Sigmoid colon (tissue), 7 donors: ENCODE measurements at places on chromosomes 11 and 22.
A peak's percentile ranks its signal among the peaks of the same experiment; 100 is the strongest.

DNA sequence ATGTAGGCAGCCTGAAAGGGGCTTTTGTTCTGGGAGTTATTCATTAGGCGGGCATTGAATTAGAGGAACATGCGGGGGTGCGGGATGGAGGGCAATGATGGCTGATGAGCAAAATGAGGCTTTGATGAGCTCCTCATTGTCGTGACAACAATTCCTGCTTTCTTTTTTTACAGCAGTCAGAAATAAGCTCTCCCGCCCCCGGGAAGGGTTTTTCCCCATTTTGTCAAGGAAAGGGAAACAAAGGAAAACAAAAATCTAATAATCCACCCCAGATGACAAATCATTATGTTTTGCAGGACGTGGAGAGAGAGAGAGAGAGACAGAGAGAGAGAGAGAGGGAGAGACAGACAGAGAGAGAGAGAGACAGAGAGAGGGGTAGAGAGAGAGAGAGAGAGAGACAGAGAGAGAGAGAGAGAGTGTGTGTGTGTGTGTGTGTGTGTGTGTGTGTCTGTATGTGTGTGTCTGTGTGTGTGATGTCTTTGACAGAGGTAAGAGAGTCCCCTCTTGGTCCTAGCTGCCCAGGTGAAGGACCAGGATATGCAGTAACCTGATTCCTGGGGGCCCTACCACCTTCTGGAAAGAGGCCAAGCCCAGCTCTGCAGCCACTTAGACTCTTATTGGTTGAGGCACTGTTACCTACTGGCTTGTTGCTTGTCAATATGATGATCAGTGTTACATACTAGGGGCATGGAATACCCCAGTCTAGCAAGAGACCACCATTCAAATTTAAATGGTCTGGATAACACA, 46.7 kb upstream of the PARVA start:
- DNase-seq = no peak

DNA sequence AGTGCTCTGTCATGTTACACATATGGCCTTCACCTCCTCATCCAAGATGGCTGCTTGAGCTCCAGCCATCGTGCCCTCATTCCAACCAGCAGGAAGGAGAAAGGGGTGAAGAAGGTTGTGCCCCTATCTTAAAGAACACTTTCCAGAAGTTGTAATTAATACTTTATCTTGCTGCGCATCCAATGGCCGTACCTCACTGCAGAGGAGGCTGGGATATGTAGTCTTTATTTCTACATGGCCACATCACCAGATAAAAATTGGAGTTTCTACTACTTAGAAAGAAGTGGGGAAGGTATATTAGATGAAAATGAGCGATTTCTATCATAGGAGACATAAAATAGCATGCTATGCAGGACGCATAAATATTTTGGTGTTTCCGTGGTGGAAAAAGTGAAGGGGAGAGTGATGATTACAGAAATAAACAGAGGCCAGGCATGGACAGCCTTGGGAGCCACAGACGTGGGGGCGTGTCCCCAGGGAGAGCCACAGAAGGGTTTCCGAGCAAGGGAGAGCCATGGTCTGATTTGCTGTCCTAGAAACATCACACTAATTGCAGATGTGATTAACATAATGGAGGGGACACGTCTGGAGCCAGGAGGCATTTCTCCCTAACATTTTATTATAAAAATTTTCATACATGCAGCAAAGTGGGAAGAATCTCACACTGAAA, 8.8 kb upstream of the MB start:
- DNase-seq = no peak

GRCh38 chr11:36304351-36304750, 8.3 kb downstream of the PRR5L start:
- no peak for DNase-seq

DNA sequence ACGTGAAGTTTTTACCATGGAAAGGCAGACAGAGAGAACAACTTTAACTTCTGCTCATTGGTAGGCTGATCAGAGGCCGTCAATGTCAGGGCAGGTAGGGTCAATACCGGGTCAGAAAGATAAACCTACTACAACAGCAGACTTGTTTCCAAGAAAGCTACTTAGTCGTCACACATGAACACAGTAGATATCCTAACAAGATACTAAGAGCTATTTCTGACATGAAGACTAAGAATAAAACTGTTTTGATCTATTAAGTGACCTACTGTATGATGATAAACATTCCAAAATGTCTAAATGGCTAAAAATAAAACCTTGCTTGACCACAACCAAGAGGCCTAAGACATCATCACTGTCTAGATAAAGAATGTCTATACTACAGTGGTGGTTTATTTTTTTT, 231.3 kb downstream of the CADM1 start:
- DNase-seq = no peak

DNA sequence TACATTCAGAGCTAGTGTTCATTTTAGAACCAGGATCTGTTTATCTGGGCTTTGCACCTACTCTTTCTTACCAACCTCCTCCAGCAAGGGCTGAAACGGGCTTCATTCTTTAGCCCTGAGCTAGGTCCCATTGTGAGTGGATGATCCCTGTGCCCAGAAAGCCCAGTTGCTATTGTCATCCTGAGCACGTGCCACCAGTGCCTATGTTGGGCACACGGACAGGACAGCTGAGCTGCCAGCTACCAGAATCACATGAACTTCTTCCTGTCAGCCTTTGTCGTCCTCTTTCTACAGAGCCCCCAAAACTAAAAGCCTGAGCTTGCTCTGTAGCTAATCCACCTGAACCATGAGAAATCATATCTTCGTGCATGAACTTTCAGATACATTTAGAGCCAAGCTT, 74.4 kb upstream of the NTM start:
- DNase-seq = no peak

DNA sequence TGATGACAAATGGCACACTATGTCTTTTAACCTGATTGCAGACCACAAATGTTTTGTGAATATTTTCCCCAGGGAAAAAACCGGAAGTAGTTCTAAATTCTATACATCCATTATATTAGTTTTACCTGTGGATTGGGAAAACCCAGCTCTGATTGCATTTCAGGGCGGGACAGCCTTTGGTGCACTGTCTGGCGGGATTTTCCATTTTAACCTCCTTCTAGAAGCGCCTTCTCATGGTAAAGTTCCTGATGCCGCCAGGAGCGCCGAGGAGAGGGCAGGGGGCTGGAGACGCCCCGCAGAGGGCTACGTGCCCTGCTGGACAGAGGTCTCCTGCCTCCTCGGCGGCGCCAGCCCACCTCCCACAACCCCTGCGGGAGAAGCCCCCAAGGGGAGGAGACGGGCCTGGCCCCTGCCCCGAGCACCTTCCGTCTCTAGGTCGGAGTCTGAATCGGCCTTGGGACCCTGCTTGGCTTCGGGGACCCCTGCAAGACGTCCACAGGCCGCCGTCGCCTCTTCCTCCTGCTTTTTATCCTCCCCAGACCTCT, 1.2 kb upstream of the P2RX6 start:
- no peak for DNase-seq

DNA sequence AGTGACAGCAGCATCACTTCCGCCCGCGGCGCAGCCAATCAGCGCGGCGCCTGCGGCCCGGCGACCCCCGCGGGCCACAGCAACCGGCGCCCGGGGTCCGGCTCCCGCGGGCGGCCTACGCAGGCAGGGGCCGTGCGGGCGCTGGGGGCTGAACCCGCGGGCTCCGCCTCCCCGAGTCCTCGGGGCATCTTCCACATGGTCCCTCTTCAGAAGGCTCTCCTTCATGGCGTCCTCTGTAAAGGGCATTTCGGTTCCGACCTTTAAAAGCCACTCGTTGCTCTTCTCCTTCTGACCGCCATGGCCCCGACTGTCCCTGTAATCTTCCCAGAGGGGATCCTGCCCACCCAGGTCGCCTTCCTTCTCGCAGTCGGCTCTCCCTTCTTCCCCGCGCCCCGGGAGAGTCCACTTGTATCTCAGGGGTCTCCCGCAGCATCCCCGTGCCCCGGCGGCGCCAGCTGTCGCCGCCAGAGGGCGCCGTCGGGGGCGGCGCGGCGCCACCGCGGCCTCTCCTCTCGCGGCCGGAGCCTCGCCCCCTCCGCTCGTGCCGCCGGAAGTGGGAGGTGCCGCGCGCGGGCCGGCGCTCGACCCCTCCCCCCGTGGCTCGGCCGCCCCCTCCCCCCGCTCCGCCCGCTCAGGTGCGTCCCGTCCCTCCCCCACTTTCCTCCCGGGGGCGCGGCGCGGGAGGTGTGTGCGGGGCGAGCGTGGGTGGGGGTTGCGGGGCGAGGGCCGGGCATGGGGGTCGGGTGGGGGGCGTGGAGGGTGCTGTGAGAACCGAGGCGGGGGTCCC, at the start of gene RNF214:
TSS of gene RNF214 (plus strand) at position 580 of the 787 bp plus-strand sequence. CDS start 1,602 bp downstream, outside the sequence.
- DNase-seq = peak; percentile 86

DNA sequence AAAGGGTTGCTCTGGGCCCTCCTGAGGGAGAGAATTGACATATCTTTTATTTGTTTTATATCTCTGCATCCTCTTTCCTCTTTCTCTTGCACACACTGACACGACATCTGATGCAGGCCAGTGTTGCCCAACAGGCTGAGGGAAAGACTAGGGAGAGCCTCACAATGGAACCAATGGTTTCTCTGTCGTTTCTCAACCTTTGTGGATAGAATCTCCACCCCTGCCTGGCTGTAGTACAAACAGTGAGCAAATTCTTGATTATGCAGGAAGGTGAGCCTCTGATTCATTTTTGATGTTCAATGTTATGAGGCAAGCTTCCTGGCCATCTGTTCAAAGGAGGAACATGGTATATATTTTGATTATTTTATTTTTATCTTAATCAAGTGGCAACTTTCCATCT, 49.8 kb upstream of the PLET1 start:
- DNase-seq = no peak

GRCh38 chr11:41246399-41246745, 213.1 kb downstream of the LRRC4C start:
- DNase-seq = no peak

- DNase-seq = no peak
These were observed 324.4 kb upstream of the B3GAT1 start for GRCh38 chr11:134736251-134736947.

DNA sequence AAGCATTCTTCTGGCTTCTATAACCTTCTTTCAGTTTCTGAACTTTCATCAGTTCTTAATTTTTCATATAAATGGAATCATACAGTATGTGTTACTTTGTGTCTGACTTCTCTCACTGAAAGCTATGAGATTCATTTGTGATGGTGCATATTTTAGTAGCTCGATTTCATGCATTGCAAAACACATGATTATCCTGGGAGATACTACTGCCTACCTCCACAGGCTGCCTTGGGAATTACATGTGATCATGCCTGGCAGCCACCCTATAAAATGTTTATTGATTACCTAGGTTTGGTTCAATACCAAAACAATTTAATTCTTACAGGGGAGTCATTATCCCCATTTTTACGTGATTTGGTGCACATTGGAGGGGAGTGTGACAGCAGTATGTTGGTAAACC, 34.1 kb upstream of the PAK1 start:
- DNase-seq = no peak

DNA sequence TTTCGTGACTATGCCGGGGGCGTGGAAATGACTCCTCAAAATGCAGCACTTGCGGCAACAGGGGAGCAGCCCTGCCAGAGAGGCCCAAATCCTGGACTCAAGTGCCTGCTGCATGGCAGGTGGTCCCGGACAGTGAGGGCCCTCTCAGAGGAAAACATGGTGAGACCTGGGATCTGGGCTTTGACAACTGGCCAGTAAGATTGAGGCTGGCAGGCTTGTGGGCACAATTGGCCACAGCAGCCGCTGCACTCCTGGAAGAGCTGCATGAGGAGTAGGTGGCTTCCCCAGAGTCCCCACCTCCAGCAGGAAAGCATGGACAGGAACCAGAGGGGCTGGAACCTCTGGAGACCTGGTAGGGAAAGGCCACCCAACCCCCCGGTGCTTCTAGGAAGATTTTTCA, 13.4 kb downstream of the LINC01488 start:
- DNase-seq = no peak

GRCh38 chr11:88604260-88604659, 266.7 kb upstream of the CTSC start:
- DNase-seq = no peak

DNA sequence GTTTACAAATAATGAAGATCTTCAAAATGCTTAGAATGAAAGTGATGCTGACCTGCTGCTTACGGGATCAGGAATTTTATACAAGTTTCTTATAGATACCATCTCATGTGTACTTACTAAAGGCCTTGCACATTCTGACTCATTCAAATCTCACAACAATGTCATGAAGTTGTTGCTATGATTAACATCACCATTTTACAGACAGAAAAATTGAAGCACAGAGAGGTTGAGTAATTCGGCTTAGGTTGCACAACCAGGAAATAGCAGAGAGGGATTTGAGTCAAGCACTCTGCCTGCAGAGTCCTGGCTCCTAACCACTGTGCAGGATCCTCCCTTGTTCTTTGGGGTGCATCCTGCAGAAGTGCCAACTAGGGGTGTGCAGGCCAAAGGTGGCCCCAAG, 471.9 kb downstream of the MIAT start:
- no peak for DNase-seq

- no peak for DNase-seq
These were observed 22.9 kb downstream of the FAM76B start for GRCh38 chr11:95766701-95767100.

- DNase-seq = no peak
These were observed 20.9 kb upstream of the PAMR1 start for GRCh38 chr11:35546317-35546716.

DNA sequence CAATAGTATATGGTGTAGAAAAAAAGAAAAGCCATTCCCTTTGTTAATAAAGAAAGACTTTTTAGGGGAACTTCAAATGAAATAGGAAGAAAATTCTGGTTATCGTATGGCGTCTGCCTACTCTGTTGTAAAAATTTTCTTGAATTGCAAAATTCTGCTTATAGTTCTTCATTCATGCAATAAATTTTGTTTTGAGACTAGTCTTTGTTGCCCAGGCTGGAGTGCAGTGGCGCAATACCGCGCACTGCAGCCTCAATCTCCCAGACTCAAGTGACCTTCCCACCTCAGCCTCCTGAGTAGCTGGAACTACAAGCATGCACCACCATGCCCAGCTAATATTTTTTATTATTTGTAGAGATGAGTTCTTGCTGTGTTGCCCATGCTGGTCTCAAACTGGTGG, 5.8 kb downstream of the DDIAS start:
- no peak for DNase-seq

- DNase-seq = peak; percentile 87
These were observed at the start of gene NCF4 for GRCh38 chr22:36860821-36861659. NCF4 (plus strand) TSS chr22:36861006; CDS start chr22:36861172, 166 bp downstream.

GRCh38 chr11:72838691-72839305, 24.6 kb downstream of the ATG16L2 start:
- DNase-seq = no peak

DNA sequence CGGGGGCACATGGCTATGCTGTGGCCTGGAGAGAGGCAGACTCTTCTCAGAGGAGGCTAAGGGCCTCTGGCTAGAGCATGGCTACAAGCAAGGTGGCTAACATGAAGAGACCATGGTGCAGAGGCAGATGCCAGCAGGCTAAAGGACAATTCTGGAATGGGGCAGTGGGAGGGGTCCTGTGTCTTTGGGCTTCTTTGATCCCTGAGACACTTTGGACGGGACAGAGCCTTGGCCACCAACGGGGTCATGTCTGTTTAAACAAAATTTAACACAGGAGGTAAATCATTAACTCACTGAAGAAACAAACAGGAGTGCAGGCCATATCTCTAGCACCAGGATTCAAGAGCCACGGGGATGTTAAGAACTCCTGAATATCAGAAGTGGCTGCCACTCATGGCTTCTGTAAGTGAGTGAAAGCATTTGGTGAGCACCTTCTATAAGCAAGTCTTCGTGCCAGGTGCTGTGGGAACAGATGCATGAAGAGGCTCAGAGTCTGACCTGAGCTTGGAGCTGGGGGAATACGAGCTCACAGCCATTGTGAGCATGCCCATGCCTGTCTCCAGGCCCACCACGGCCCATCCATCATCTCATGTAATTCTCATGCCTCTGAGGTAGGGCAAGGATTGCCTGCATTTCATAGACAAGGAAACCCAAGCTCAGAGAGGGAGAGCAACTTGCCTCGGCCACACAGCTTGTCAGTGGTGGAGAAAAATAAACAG, 18.3 kb upstream of the ZNRF3 start:
- no peak for DNase-seq

GRCh38 chr11:59208956-59209355, 3.8 kb downstream of the MPEG1 start:
- DNase-seq = no peak
